Stimulated activated CD4-positive, alpha-beta T cell treated with anti-CD3 and anti-CD28 coated beads, Interleukin-12 subunit alpha, Interleukin-12 subunit beta, amount 100 ng/mL, for 24 hours (primary cell): ENCODE measurements at places on chromosomes 2 and 18.

GRCh38 chr2:224780823-224781222 lies 64.7 kb upstream of the CCDC195 start:
- DNase-seq: no peak

- DNase-seq: no peak
These were observed 31.9 kb downstream of the NRP2 start for GRCh38 chr2:205714058-205714776.

- DNase-seq: no peak
These were observed 95.8 kb upstream of the DAPL1 start for GRCh38 chr2:158699323-158699722.

DNA sequence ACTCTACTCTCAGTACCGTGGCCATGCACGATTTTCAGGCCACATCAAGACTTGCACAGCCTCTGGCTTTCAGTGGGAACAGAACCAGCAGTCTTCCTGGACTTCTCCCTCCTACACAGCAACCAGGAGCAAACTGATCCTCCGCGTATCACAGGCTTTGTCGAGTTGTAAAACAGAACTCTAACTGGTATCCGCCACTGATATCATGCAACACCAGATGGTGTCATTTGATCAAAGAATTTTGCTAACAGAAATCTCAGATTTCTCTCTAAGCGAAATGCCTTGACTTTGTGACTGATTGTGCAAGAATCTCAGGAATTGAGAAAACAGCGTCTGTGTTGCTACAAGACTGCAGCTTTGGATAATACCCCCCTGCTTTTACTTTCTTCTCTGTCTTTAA lies 85.7 kb downstream of the COPS8 start:
- no peak for DNase-seq

GRCh38 chr2:110157153-110157793 lies 41.7 kb upstream of the MALL start:
- DNase-seq: no peak

- DNase-seq: no peak
These were observed 21.6 kb downstream of the SLC38A11 start for GRCh38 chr2:164933671-164934189.
